ENCODE measurements at places on chromosomes 13 and 19. TPM values are rescaled to one million over a fixed set of nuclear protein-coding genes. Genes with fewer than 3 reads are reported as not detected.

DNA sequence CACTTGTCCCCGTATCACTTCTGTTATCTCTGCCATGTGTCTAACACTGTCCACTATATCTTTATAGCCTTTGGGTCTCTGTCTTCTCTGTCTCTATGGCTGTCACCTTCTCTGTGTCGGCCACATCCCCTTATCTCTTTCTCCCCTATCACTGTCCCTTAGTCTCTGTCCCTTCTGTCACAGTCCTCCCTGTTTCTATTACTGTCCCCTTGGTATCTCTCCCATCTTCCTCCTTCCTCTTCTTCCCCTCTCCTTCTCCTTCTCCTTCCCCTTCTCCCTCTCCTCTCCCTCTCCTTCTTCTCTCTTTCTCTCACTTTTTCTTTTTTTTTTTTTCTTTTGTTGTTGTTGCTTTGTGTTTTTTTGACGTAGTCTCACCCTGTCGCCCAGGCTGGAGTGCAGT, 34.7 kb upstream of the LRRC4B start:
- H3K27me3 ChIP-seq: no peaks in the 10 kb centered on the region
- no peak overlapping the region for H3K4me3 ChIP-seq
- H3K4me1 ChIP-seq: no peaks in the 10 kb centered on the region
- H3K27ac ChIP-seq: no peak overlapping the region
- no peak for DNase-seq
- H3K36me3 ChIP-seq: no peaks in the 10 kb centered on the region

The SBK2 gene
- total RNA-seq: 3.2 TPM

DNA sequence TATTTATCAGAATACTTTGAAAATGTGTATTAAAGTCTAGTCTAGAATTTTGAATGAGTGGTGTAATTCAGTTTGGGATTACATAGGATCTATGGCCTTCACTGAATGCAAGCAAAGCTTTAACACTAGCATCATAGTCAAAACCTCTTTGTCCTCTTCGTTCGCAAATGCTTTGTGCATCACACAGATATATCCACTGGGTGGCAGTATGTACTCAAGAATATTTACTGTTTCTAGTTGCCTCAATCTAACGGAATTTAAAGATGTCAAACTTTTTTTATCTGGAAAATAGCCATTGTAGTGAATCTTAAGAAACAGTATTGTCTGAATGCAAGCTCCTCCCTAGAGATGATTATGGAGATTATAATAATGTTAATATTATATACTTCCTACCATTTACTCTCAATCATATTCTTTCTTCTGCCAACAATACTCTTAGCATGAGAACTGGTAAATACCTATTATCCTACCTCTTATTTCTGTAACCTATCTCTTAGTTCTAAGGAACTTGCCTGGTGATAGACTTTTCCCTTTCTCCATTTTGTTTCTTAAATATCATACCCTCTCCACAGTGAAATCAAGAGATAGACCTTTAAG, 25.8 kb downstream of the LACC1 start:
- peaks cover 6% of the 10 kb centered on the region for H3K4me1 ChIP-seq
- no peak overlapping the region for H3K4me3 ChIP-seq
- H3K27me3 ChIP-seq: no peaks in the 10 kb centered on the region
- no peaks in the 10 kb centered on the region for H3K36me3 ChIP-seq
- H3K27ac ChIP-seq: no peak overlapping the region
- no peak for DNase-seq

GRCh38 chr13:81381560-81381959, 1040.6 kb upstream of the SPRY2 start:
- H3K36me3 ChIP-seq: no peaks in the 10 kb centered on the region
- H3K4me1 ChIP-seq: no peaks in the 10 kb centered on the region
- H3K4me3 ChIP-seq: no peak overlapping the region
- H3K27ac ChIP-seq: no peak overlapping the region
- no peak for DNase-seq
- H3K27me3 ChIP-seq: no peaks in the 10 kb centered on the region

DNA sequence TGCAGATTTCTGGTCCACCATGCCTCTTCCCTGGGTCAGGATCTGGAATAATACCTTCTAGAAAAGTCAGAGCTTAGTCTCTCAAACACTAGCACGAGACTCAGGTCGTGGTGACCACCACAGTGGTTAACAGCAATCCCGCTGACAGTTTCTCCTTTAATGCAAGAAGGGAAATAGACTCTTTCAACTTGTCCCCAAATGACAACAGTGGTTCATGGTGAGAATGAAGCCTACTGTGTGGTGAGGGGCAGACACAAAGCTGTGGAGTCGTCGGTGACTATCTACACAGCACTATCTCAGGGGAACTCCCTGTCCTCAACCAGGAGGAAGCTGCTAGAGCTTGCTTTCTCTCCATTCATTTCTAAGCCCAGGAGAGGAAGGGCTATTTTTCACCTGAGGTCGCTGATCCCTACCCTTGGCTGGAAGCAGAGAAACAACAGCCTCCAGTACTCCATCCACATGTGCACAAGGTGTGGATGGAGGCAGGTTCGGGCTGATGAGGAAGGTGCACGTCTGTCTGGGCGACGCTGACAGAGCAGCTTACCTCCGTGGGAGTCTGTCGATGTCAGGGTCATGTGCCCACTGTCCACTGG, 72.4 kb downstream of the STK24 start:
- no peak for DNase-seq
- peak overlapping the region; percentile 1 for H3K4me3 ChIP-seq
- peaks cover 53% of the 10 kb centered on the region for H3K4me1 ChIP-seq
- no peaks in the 10 kb centered on the region for H3K27me3 ChIP-seq
- H3K27ac ChIP-seq: no peak overlapping the region

The TLE6 gene
- not detected for total RNA-seq

GRCh38 chr13:104106705-104107393, 1040.6 kb upstream of the SLC10A2 start:
- no peak overlapping the region for H3K4me3 ChIP-seq
- H3K4me1 ChIP-seq: no peaks in the 10 kb centered on the region
- H3K27me3 ChIP-seq: no peaks in the 10 kb centered on the region
- DNase-seq: no peak
- no peak overlapping the region for H3K27ac ChIP-seq
- no peaks in the 10 kb centered on the region for H3K36me3 ChIP-seq

The NCCRP1 gene
- not detected for total RNA-seq

The ZNF506 gene
- total RNA-seq: 8.2 TPM

The SLITRK6 gene
- total RNA-seq: 0.41 TPM

DNA sequence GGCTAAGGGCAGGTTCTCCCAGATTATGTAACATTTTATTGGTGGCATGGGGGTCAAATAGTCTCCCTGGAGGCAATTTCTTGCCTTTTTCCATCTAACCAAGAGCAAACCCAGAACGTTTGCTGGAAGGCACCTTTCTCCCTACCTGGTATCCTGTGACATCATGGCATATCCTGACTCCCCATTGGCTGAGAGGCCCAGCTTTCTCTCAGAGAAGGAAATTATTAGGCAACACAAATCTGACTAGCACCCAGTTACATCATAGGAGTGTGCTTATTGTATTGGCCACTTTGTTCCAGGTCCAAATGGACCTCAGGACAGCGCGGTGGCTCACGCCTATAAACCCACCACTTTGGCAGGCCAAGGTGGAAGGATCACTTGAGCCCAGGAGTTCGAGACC, 13.0 kb downstream of the NTN5 start:
- no peaks in the 10 kb centered on the region for H3K4me1 ChIP-seq
- H3K36me3 ChIP-seq: no peaks in the 10 kb centered on the region
- H3K27ac ChIP-seq: no peak overlapping the region
- H3K4me3 ChIP-seq: no peak overlapping the region
- no peaks in the 10 kb centered on the region for H3K27me3 ChIP-seq
- no peak for DNase-seq

DNA sequence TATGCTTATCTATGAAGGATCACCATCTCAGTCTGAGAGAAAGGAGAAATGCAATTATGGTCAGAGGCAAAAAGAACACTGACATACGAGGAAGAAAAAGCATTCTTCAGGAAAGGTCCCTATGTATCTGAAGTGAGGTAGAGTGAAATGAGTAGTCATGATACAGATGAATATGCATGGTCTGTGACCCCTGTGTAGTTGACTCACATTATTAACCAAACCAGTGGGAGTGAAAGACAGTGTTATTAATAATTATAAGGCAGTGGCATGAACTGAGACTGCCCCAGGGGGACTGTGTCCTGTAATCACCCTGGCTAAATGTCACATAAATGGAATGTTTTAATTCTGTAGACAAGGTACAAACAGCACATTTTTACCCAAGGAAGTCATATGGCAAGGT, 1320.2 kb upstream of the PCDH9 start:
- H3K36me3 ChIP-seq: no peaks in the 10 kb centered on the region
- DNase-seq: no peak
- no peaks in the 10 kb centered on the region for H3K27me3 ChIP-seq
- no peak overlapping the region for H3K27ac ChIP-seq

The SERP2 gene
- total RNA-seq: 0.76 TPM

All from psoas muscle (tissue), 8 donors.